ENCODE measurements at places on chromosomes 12 and 14.

DNA sequence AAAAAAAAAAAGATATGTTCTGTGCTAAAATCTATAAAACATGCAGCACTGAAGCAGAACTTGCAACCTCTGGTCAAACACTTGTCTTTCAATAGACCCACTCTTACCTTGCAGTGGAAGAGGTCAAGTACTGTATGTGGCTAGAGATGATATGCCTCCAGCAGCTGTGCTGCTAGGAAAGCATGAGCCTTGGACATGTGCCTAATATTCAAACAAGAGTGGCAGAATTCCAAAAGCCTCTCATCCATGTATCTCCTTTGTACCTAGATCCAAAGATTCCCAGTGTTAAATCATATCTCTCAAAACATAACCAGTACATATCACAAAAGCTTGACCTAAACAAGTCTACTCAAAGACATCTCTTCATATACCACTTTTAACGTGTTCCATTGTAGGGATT is 105.0 kb upstream of the CPNE8 start:
- H3K27ac ChIP-seq, result no peak overlapping the region
- DNase-seq, result no peak
- H3K27me3 ChIP-seq, result no peaks in the 10 kb centered on the region
- H3K4me3 ChIP-seq, result no peak overlapping the region

- DNase-seq, result no peak
- no peaks in the 10 kb centered on the region for H3K36me3 ChIP-seq
- no peak overlapping the region for H3K4me3 ChIP-seq
Measured at GRCh38 chr12:69666798-69667197, 32.3 kb downstream of the BEST3 start.

- no peaks in the 10 kb centered on the region for H3K36me3 ChIP-seq
- H3K4me3 ChIP-seq, result no peak overlapping the region
- H3K27ac ChIP-seq, result no peak overlapping the region
- H3K4me1 ChIP-seq, result peaks cover 2% of the 10 kb centered on the region
- H3K27me3 ChIP-seq, result no peaks in the 10 kb centered on the region
Measured at GRCh38 chr12:81083906-81084513, 6.1 kb downstream of the ACSS3 start.

- no peak for DNase-seq
- H3K4me3 ChIP-seq, result no peak overlapping the region
- 0 out of 2 replicates have a peak, but pooled peaks cover 2% of the 10 kb centered on the region for H3K36me3 ChIP-seq
- no peaks in the 10 kb centered on the region for H3K27me3 ChIP-seq
- peaks cover 4% of the 10 kb centered on the region for H3K4me1 ChIP-seq
Measured at GRCh38 chr12:11762723-11763326, 113.4 kb downstream of the ETV6 start.

DNA sequence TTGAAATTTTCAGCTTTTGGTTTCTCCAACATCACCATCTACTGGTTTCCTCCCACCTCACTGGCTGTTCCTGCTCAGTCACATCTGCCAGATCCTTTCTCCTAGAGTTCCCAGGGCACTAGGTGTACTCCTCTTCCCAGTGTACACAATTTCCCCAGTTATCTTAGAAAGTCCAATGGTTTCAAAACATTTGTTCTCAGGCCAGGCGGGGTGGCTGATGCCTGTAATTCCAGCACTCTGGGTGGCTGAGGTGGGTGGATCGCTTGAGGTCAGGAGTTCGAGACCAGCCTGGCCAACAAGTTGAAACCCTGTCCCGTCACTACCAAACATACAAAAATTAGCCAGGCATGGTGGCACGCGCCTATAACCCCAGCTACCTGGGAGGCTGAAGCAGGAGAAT is 60.7 kb downstream of the SPPL3 start:
- no peaks in the 10 kb centered on the region for H3K4me1 ChIP-seq
- no peak overlapping the region for H3K27ac ChIP-seq
- no peaks in the 10 kb centered on the region for H3K36me3 ChIP-seq
- H3K27me3 ChIP-seq, result no peaks in the 10 kb centered on the region
- DNase-seq, result no peak
